Gastrocnemius medialis (tissue), 4 donors: ENCODE measurements at places on chromosomes 3 and 15. TPM values are rescaled to one million over a fixed set of nuclear protein-coding genes. Genes with fewer than 3 reads are reported as not detected.

GRCh38 chr3:105618556-105618955 is 250.3 kb downstream of the CBLB start:
- H3K4me1 ChIP-seq: no peaks in the 10 kb centered on the region
- no peak for DNase-seq
- no peaks in the 10 kb centered on the region for H3K36me3 ChIP-seq
- H3K27me3 ChIP-seq: no peaks in the 10 kb centered on the region

Gene BFSP2
- not detected for total RNA-seq

GRCh38 chr15:98408231-98408630 is 240.1 kb upstream of the IGF1R start:
- H3K4me3 ChIP-seq: no peak overlapping the region
- H3K27ac ChIP-seq: no peak overlapping the region
- H3K36me3 ChIP-seq: no peaks in the 10 kb centered on the region
- no peaks in the 10 kb centered on the region for H3K4me1 ChIP-seq
- no peak for DNase-seq

Gene THPO
- total RNA-seq: not detected

Gene PRSS50
- total RNA-seq: not detected

Gene ARGFX
- not detected for total RNA-seq

- peaks cover 67% of the 10 kb centered on the region for H3K4me1 ChIP-seq
- DNase-seq: no peak
- no peak overlapping the region for H3K4me3 ChIP-seq
- H3K27ac ChIP-seq: peak overlapping the region; percentile 89
Observed at GRCh38 chr15:63598473-63599400, 1.6 kb downstream of the FBXL22 start.

DNA sequence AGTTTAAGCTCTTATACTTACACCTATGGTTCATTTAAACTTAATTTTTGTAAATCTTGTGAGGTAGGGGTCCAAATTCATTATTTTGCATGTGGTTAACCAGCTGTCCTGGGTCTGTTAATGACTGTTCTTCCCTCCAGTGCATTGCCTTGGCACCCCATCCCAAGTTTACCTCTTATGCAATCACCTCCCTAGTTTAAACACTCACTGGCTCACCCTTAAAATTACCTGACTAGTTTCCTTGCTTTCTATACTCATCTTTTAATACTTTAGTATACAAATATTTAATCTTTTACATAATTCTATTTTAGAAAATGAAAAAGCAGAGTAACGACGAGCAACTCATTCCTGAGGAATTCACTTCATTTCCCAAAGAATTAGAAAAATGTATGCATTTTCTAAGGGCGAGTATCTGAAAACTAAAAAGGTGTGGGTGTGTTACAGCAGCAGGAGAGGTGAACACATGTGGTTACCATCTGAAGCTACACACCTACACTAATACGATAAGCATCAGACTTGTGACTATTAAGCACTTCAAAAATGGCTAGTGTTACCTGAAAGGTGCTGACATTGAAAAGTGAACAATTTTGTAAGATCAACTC is 33.7 kb downstream of the TJP1 start:
- H3K36me3 ChIP-seq: no peaks in the 10 kb centered on the region
- no peak for DNase-seq
- H3K27me3 ChIP-seq: no peaks in the 10 kb centered on the region
- H3K27ac ChIP-seq: no peak overlapping the region
- peaks cover 7% of the 10 kb centered on the region for H3K4me1 ChIP-seq

- no peaks in the 10 kb centered on the region for H3K36me3 ChIP-seq
- H3K27ac ChIP-seq: no peak overlapping the region
- no peak for DNase-seq
- H3K4me1 ChIP-seq: no peaks in the 10 kb centered on the region
- no peak overlapping the region for H3K4me3 ChIP-seq
- no peaks in the 10 kb centered on the region for H3K27me3 ChIP-seq
Observed at GRCh38 chr3:148081926-148082325, 615.8 kb upstream of the AGTR1 start.

- H3K4me1 ChIP-seq: no peaks in the 10 kb centered on the region
- H3K27ac ChIP-seq: no peak overlapping the region
- H3K27me3 ChIP-seq: no peaks in the 10 kb centered on the region
- no peak for DNase-seq
Observed at GRCh38 chr3:179421500-179421899, 29.8 kb downstream of the GNB4 start.

DNA sequence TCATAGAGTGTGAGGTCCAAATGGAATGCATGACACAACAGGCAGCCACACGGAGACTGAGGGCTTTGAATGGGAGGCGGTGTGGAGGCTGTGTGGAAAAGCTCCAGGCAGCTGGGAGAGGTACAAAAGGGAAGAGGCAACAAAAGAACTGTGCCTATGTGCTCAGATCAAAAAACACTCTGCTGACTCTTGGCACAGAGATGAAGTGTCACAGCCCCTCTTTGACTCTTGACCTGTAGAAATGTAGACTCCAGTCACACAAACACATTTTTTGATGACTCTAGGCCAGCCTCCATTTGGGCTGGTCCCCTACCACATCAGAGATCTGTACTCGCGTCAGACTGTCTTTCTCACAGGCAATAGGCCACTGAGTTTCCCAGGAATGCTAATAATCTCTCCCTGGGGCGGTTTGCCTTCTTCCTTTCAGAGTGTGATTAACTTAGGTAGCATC is 456.0 kb downstream of the TUSC7 start:
- no peak overlapping the region for H3K4me3 ChIP-seq
- no peak for DNase-seq
- H3K36me3 ChIP-seq: no peaks in the 10 kb centered on the region

Gene SUSD5
- 0.84 TPM for total RNA-seq
